ENCODE measurements at places on chromosomes 4 and X.

DNA sequence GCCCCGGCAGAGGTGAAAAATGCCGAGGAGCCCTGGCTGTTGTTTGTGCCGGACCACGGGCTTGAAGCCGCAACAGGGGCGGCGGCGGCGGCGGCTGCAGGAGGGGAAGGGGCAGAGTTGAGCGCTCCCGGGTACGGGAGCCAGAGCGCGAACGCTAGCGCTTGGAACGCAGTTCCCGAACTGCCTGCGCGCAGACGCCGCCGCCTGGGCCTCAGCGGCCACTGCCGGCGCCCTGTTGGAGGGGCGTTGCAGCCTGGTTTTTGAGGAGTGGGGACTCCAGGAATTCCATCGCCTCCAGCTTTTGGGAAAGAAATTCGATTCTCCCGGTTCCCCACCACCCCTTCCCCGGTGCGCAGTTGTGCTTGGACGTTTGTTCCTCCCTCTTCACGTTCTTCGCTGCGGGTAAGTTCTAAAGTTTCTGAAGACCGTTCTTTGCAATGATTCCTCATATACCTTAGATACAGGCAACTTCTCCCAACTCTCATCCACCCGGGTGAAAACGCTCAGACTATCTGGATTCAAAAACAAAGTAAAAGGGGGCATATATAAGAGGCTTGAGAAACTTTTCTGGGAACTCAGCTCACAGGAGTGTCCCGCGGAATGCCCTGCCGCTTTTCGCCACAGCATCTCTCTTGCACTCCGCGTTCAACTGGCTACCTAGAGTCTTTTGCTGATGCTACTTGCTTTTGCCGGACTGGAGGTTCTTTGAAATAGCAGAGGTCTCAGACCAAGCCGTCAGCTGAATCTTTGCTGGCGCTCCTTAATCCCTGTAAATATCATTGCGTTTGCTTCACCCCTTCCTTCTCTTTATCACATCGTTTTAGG is 1.0 kb downstream of the FAT4 start:
- DNase-seq = peak; percentile 21

DNA sequence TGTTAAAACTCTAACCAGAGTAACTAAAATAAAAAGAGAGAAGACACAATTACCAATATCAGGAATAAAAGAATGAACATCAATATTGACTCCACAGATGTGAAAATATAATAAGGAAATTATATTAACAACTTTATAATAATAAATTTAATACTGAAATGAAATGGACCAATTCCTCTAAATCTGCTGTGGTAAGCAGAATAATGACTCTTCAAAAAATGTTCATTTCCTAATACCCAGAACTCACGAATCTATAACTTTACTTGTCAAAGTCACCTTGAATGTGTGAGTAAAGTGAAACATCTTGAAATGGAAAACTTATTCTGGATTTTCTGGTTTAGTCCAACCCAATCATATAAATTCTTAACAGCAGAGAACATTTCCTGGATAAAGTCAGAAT is 1391.1 kb downstream of the FAM133A start:
- DNase-seq = no peak

GRCh38 chrX:46793386-46794143 is 34.6 kb upstream of the SLC9A7 start:
- no peak for DNase-seq

GRCh38 chr4:41878170-41878969 is 56.9 kb upstream of the TMEM33 start:
- DNase-seq = no peak

Data from GM20000 (cell line).